ENCODE measurements at places on chromosomes 2 and 18.

DNA sequence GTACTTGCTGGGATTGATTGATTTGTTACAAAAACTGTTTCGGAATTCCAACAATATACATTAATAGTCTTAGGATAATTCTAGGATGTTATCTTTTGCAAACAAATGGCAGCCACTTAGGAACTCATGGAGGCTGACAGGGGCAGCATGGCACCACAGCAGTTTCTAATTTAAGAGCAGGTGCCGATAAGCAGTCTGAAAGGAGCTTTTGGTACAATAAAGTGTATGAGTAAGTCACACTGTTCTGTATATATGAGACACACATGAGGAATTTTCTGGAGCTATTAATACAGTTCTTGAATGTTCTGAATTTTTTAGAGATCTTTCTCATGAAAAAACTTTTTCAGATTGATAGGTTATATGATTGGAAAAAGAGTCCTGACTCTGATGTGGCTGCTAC is 52.2 kb downstream of the EIF5B start:
- no peaks in the 10 kb centered on the region for H3K27me3 ChIP-seq
- peaks cover 47% of the 10 kb centered on the region for H3K36me3 ChIP-seq
- no peak overlapping the region for H3K4me3 ChIP-seq
- no peak overlapping the region for H3K27ac ChIP-seq
- H3K4me1 ChIP-seq = no peaks in the 10 kb centered on the region
- no peak for DNase-seq

DNA sequence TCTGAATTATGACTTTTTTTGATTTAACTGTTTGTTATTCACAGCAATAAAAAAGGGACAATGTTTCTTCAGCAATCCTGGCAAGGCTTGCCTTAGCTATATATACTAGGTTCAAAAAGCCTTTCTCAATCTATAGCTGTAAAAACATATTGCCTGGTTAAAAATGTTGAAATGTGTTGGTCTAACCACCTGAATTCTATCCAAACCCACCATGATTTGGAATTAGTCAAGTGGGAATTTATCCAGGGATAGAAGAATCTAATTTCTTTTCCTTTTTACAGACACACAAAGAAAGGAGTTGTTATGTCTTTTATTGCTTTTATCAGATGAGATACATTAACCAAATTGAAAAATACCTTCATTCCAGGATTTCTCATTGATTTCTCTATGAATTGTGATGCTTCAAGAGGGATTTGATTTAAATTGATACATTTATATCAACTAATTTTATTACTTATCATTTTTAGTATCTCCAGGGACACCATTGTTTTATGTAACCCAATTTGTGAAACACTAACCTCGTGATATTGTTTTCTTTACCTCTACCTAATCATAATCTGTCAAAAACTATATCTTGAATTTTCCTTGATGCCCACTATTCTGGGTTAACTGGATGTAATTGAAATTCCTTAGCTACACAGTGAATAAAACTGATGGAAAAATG is 88.1 kb downstream of the LRP1B start:
- no peak overlapping the region for H3K4me3 ChIP-seq
- DNase-seq = no peak
- H3K36me3 ChIP-seq = no peaks in the 10 kb centered on the region
- no peak overlapping the region for H3K27ac ChIP-seq
- no peaks in the 10 kb centered on the region for H3K27me3 ChIP-seq

GRCh38 chr2:236636261-236636660 is 66.6 kb downstream of the ACKR3 start:
- no peaks in the 10 kb centered on the region for H3K27me3 ChIP-seq
- no peak overlapping the region for H3K27ac ChIP-seq
- no peaks in the 10 kb centered on the region for H3K4me1 ChIP-seq
- no peak for DNase-seq
- no peak overlapping the region for H3K4me3 ChIP-seq
- no peaks in the 10 kb centered on the region for H3K36me3 ChIP-seq

DNA sequence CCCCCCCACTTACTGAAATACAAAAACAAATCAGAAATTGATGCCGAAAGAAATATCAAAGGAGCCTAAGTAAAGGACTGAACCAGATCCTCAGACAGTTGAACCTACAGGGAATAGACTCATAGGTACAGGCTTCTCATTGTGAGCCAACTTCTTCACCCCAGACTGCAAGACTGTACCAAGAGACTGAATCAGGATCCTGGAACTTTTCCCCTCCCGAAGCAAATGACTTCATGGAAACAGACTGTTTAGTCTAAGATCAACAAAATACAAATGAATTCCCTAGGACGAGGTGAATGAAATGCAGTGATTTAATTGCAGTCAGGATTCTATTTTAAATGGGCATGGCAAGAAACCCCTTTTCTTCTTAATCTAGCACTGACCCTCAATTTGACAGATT is 53.6 kb upstream of the RNF152 start:
- H3K4me1 ChIP-seq = peaks cover 11% of the 10 kb centered on the region
- no peak overlapping the region for H3K27ac ChIP-seq
- H3K36me3 ChIP-seq = no peaks in the 10 kb centered on the region
- DNase-seq = no peak

DNA sequence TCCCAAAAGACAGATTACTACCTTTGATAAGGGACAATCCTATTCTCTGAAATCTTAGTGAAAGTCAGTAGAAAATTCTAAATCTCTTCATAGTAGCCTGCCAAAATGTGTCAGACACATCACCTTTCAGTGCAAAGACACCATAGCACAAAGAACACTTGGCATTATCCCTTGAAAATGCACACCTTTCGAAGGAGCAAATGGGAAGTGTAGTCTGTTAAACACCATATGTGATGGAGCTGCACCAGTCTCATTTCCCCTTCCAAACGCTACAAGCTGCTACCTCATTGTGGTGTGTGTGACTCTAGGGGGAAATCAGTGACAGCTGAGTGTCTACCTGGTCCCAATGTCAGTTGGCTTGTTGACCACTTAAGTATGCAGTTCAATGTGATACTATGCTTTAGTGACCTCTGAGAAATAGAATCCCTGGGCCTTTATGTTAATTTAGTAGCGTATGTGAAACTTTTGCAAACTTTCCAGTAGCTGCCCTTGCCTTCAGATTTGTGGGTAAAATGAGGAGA is 551.7 kb downstream of the ARHGAP15 start:
- H3K4me3 ChIP-seq = no peak overlapping the region
- no peaks in the 10 kb centered on the region for H3K27me3 ChIP-seq
- DNase-seq = no peak

DNA sequence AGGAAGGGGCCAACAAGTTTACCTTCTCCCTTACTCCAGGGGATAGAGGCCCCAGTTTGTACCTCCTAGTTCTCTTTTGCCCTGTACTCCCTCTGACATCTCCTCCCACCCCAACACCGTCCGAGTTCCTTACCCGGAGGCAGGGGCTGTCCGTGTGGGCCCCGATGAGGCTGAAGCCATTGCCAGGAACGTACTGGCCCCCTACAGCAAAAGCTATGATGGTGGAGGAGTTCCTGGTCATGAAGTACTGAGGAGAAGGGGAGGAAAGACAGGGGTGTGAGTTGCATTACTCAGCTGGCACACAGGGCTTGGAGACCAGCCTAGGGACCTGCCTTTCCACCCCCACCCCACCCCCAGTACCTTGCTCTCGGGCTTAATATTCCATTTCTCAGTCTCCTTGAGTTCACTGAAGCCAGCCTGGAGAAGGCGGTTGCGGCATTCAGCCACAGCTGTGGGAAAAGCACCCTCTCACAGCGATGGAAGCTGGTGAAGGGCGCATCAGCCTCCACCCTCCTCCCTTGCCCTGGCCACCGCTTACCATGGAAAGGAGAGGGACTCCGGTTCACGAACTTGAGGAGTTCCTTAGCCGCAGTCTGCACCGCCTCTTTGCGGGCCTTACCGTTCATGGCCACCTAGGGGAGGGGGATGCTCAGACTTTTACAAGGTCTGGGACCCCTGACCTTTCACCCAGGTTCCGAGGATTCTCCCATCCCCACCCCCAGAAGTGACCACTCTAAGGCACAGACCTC is 1.0 kb downstream of the DNPEP start:
- H3K27ac ChIP-seq = peak overlapping the region; percentile 85
- DNase-seq = no peak
- peaks cover 18% of the 10 kb centered on the region for H3K4me1 ChIP-seq
- no peaks in the 10 kb centered on the region for H3K27me3 ChIP-seq

GRCh38 chr2:95333888-95334338 is 36.8 kb downstream of the KCNIP3 start:
- no peaks in the 10 kb centered on the region for H3K36me3 ChIP-seq
- H3K4me1 ChIP-seq = no peaks in the 10 kb centered on the region
- H3K27ac ChIP-seq = no peak overlapping the region
- no peak for DNase-seq
- no peak overlapping the region for H3K4me3 ChIP-seq

- H3K27ac ChIP-seq = no peak overlapping the region
- no peaks in the 10 kb centered on the region for H3K4me1 ChIP-seq
- DNase-seq = no peak
- H3K4me3 ChIP-seq = no peak overlapping the region
These were observed 74.9 kb upstream of the APCDD1 start for GRCh38 chr18:10379522-10379921.

DNA sequence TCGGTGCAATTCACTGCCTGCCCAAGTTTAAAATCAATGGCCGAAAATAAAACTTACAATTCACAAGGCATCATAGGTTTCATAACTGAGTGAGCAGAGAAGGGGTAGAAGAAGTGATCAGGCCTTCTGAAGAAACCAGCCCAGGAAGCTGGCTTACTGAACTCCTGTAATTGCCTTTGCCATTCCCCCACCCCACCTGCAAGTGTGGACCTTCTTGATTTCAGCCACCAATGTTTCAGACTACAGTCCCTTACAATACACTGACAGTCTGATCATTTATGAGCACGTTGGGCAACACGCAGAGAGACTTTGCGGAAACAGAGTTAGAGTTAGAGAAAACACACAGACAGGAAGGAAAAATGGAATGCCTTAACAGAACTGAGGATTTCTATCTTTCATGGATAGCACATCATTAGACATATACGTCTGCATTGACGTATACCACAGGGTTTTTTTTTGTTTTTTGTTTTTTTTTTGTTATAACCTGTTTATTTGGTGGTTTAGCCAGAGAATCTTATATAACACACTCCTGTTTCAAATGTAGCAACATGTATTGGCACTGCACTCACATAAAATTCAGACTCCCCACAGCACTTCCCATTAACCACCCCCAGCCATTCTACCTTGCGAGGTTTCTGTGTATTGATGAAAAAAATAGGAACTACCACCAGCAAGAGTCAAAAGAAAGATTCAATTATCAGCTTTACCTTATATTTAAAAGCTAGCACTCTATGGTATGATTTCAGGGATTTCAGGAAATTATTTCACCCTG is 126.4 kb downstream of the CACNB4 start:
- H3K36me3 ChIP-seq = no peaks in the 10 kb centered on the region
- H3K27me3 ChIP-seq = no peaks in the 10 kb centered on the region
- H3K4me1 ChIP-seq = no peaks in the 10 kb centered on the region
- H3K27ac ChIP-seq = no peak overlapping the region
- H3K4me3 ChIP-seq = no peak overlapping the region
- no peak for DNase-seq

- no peak for DNase-seq
- H3K27me3 ChIP-seq = no peaks in the 10 kb centered on the region
- no peaks in the 10 kb centered on the region for H3K36me3 ChIP-seq
- H3K27ac ChIP-seq = no peak overlapping the region
These were observed 129.2 kb downstream of the MTX2 start for GRCh38 chr2:176398243-176399073.

DNA sequence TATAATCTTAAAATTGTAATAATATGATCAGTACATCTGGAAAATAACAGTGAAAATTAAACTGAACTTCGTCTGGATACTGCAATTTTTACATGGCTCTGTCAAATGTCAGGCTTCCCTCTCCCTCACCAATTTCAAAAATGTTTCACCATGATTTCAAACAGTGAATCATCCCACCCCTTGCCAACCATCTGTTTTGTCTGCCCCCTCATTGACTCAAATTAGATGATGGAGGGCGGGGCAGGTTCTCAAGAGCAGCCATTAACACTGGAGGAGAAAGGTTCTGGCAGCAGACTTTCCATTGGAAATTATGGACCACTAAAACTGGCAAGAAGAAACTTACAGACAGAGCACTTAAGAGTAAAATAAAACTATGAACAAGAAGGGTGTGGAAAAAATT is 1195.7 kb upstream of the ZEB2 start:
- DNase-seq = no peak
- H3K4me1 ChIP-seq = no peaks in the 10 kb centered on the region
- no peaks in the 10 kb centered on the region for H3K27me3 ChIP-seq
- no peak overlapping the region for H3K4me3 ChIP-seq

GRCh38 chr2:150520033-150520432 is 32.6 kb upstream of the RND3 start:
- no peaks in the 10 kb centered on the region for H3K27me3 ChIP-seq
- no peaks in the 10 kb centered on the region for H3K4me1 ChIP-seq
- no peaks in the 10 kb centered on the region for H3K36me3 ChIP-seq
- H3K4me3 ChIP-seq = no peak overlapping the region
- DNase-seq = no peak

GRCh38 chr2:171389780-171390179 is 44.0 kb downstream of the METTL8 start:
- no peaks in the 10 kb centered on the region for H3K27me3 ChIP-seq
- H3K4me3 ChIP-seq = no peak overlapping the region
- no peaks in the 10 kb centered on the region for H3K4me1 ChIP-seq
- no peaks in the 10 kb centered on the region for H3K36me3 ChIP-seq

DNA sequence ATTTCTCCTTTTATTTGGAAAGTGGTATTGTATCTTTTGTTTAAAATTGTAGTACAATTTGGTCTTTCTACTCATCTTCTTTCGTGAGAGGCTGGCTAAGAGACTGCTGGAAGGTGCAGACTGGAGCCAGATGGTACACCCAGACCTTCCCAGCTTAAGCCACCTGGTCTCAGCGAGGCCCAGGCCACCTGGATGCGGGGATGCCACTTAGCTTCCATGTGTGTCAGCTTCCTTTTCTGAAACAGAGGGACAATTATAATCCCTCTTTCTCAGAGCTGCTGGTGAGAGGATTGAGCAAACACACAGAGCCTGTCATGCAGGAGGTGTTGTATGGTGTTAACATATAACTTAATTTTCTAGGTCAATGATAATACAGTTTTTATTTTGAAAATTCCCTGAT is 17.4 kb downstream of the FARP2 start:
- no peaks in the 10 kb centered on the region for H3K4me1 ChIP-seq
- no peak for DNase-seq
- no peaks in the 10 kb centered on the region for H3K36me3 ChIP-seq

DNA sequence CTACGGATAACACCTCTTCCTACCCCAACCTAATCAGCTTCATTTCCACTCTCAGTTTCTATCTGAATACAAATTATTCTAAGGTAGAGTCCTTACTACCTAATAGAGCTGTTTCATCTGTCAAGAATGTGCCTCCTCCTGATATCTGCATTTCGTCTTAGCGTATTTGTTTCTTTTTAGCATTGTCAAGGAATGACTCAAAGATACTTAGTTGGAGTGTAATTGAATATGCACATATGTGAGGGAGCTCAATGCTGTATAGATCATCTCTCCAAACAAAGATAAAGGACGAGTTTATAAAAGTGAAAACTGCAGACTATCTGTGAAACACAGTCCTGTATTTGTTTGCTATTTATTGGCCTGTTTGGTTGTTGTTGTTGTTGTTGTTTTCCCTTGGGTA is 2059.4 kb upstream of the CELF4 start:
- no peak overlapping the region for H3K4me3 ChIP-seq
- H3K27ac ChIP-seq = no peak overlapping the region
- H3K4me1 ChIP-seq = no peaks in the 10 kb centered on the region
- H3K36me3 ChIP-seq = no peaks in the 10 kb centered on the region
- no peaks in the 10 kb centered on the region for H3K27me3 ChIP-seq
